ENCODE measurements at places on chromosomes 7 and 10.

- no peaks in the 10 kb centered on the region for H3K27me3 ChIP-seq
- H3K4me3 ChIP-seq: no peak overlapping the region
- no peak overlapping the region for H3K27ac ChIP-seq
- no peak for DNase-seq
- H3K4me1 ChIP-seq: no peaks in the 10 kb centered on the region
These were observed 146.8 kb downstream of the FZD1 start for GRCh38 chr7:91411060-91411459.

- H3K4me3 ChIP-seq: peak overlapping the region; percentile 90
- H3K4me1 ChIP-seq: peaks cover 51% of the 10 kb centered on the region
- H3K27me3 ChIP-seq: peaks cover 7% of the 10 kb centered on the region
- peaks cover 13% of the 10 kb centered on the region for H3K36me3 ChIP-seq
These were observed 1.1 kb downstream of the SNX13 start for GRCh38 chr7:17939211-17939605.

DNA sequence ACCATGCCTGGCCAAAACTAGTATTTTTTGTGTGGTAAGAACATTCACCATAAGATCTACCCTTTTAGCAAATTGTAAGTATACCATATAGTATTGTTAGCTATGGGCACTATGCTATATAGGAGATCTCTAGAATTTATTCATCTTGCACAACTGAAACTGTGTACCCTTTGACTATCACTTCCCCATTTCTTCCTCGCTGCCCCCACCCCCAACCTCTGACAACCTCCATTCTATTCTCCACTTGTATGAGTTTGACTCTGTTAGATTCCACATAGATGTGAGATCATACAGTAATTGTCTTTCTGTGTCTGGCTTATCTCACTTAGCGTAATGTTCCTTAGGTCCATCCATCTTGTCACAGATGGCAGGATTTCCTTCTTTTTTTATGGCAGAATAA is 3.6 kb downstream of the CASP7 start:
- H3K4me1 ChIP-seq: peaks cover 48% of the 10 kb centered on the region
- H3K4me3 ChIP-seq: no peak overlapping the region
- no peak for DNase-seq
- H3K27me3 ChIP-seq: peaks cover 4% of the 10 kb centered on the region

GRCh38 chr7:101519324-101520023 is 109.6 kb downstream of the MYL10 start:
- no peaks in the 10 kb centered on the region for H3K4me1 ChIP-seq
- DNase-seq: no peak
- H3K36me3 ChIP-seq: no peaks in the 10 kb centered on the region
- H3K27ac ChIP-seq: no peak overlapping the region

DNA sequence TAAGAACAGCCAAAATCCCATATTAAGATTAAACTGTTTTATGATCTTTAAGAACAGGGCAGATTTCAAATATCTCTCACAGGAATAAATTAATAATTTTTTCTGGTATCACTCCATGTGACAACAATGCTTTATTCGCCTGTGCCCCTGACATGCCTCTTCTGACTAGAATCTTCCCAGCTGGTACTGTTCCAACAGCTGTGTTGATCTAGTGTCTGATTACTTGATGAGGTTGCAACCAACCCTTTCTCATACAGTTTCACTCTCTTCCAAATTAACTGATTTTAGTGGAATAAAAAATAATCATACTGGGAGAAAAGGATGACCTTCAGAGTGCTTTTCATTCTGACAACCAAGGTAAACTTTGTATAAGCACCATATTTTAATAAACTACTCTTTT is 151.9 kb downstream of the CHRM2 start:
- no peak overlapping the region for H3K4me3 ChIP-seq
- no peaks in the 10 kb centered on the region for H3K27me3 ChIP-seq
- H3K27ac ChIP-seq: no peak overlapping the region
- H3K36me3 ChIP-seq: no peaks in the 10 kb centered on the region
- no peaks in the 10 kb centered on the region for H3K4me1 ChIP-seq

DNA sequence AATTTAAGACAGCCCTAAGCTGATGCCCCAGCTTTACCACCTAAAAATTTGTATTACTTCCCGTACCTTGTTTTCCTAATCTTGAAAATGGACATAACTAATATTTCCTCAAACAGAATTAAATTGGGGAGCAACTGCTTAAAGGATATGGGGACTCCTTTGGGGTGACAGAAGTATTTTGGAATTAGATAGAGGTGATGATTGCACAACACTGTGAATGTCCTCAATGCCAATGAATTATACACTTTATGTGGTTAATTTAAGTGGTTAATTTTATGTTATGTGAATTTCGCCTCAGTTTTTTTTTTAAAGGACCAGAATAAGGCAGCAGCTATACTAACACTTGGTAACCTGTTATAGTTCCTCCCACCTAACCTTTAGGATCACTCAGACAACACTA is 19.9 kb upstream of the NPFFR1 start:
- no peak for DNase-seq
- H3K4me1 ChIP-seq: no peaks in the 10 kb centered on the region
- H3K27me3 ChIP-seq: no peaks in the 10 kb centered on the region
- H3K36me3 ChIP-seq: no peaks in the 10 kb centered on the region

DNA sequence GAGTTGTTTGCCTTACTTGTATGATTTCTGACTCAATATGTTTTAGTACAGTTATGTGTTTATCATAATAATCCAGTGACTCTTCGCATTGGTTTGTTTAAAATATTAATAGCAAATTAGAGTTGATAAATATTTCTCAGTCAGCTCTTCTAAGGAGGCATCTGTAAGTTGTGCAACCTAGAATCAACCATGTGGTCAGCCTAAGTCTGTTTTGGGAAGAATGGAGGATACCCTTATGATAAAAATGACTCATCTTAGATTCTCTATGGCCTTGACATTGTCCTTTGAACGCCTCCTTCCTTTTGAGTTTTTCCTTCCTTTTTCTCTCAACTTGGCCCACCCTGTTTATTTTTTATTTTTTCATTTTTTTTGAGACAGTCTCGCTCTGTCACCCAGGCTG is 18.8 kb downstream of the DNAJC9 start:
- DNase-seq: no peak
- H3K27ac ChIP-seq: no peak overlapping the region
- no peak overlapping the region for H3K4me3 ChIP-seq
- H3K36me3 ChIP-seq: peaks cover 19% of the 10 kb centered on the region
- H3K27me3 ChIP-seq: no peaks in the 10 kb centered on the region
- no peaks in the 10 kb centered on the region for H3K4me1 ChIP-seq

DNA sequence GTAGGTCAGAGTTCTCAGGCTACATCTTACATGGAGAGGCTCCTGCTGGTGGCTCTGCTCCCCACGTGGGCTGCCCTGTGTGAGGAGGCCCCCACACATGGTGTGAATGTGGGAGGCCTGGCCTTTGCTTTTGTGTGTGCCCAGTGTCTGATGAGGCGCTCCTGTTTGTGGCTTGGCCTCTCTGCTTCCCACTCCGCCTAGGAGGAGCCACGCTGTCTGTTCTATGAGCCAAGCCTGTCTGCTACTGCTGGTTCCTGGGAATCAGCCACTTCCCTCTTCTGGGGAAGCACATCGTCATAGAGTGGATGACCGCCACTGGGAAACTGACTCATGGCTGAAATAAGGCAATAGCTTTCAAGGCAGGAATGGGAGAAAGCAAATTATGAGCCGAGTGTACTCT is 87.1 kb downstream of the CYP26A1 start:
- no peaks in the 10 kb centered on the region for H3K4me1 ChIP-seq
- no peaks in the 10 kb centered on the region for H3K36me3 ChIP-seq
- no peak overlapping the region for H3K4me3 ChIP-seq
- H3K27ac ChIP-seq: no peak overlapping the region

- no peak overlapping the region for H3K4me3 ChIP-seq
- H3K36me3 ChIP-seq: no peaks in the 10 kb centered on the region
- H3K27me3 ChIP-seq: no peaks in the 10 kb centered on the region
- no peaks in the 10 kb centered on the region for H3K4me1 ChIP-seq
- H3K27ac ChIP-seq: no peak overlapping the region
- DNase-seq: no peak
These were observed 34.1 kb upstream of the MALRD1 start for GRCh38 chr10:19014498-19014897.

GRCh38 chr10:100615241-100615640 is 79.5 kb downstream of the HIF1AN start:
- H3K4me1 ChIP-seq: no peaks in the 10 kb centered on the region
- H3K27ac ChIP-seq: no peak overlapping the region
- DNase-seq: no peak
- no peak overlapping the region for H3K4me3 ChIP-seq
- H3K36me3 ChIP-seq: no peaks in the 10 kb centered on the region

DNA sequence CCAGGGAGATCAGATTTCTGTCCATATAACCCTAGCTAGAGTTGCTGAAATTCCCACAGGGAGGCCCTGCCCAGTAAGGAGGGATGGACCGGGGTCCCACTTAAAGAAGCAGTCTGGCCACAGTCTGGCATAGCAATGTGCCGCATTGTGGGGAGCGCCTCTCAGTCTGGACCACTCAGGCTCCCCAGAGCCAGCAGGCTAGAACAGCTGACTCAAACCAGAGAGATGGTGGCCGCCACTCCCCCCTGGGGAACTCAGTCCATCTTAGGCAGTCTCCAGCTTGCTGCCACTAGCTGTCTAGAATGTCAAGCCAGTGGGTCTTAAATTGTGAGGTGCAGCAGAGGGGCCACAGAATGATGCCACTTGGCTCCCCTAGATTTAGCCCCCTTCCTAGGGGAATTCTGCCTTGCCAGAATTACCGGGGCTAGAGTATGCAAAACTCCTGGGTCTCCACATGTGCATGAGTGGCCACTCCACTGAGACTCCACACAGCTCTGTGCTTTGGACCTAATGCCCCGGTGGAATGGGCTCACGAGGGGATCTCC is 133.3 kb upstream of the LANCL2 start:
- H3K4me1 ChIP-seq: no peaks in the 10 kb centered on the region
- no peak overlapping the region for H3K27ac ChIP-seq
- H3K36me3 ChIP-seq: no peaks in the 10 kb centered on the region
- peaks cover 11% of the 10 kb centered on the region for H3K27me3 ChIP-seq
- no peak for DNase-seq
- no peak overlapping the region for H3K4me3 ChIP-seq

DNA sequence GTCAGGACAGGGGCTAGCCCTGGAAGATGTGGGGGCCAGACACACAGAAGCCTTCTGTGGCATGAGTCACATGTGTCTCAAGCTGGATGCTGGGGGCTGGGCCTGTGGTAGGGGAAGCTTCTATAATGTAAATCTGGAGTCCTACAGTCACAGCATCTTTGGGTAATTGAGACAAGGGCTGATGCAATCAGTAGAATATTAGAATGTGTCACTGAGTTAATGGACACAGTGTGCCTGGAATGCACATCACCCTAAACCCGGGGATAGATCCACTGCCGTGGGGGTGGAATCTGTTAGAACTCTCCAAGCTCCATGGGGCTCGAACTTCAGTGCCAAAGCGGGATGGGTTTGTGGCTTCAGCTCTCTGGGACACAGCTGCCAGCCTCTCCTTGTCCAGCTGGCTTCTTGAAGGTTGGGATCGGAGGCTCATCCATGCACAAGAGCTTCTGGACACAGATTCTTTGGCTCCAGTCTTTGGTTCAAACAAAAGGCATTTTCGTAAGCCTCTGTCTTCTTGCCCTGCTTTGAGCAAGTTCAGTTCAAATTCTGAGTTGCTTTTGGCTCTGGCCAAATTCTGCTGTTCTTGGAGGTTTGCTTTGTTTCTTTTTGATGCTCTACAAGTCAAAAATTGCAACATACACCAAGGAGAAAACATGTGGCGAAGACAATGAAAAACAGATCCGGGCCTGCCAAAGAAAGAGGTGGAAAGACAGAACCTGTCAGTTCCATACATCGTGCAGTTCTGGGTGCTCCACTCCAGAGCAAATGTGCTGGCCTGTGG is 194.8 kb upstream of the ZNF32 start:
- DNase-seq: no peak
- peaks cover 22% of the 10 kb centered on the region for H3K27me3 ChIP-seq
- no peak overlapping the region for H3K4me3 ChIP-seq
- no peaks in the 10 kb centered on the region for H3K36me3 ChIP-seq
- peaks cover 29% of the 10 kb centered on the region for H3K4me1 ChIP-seq

DNA sequence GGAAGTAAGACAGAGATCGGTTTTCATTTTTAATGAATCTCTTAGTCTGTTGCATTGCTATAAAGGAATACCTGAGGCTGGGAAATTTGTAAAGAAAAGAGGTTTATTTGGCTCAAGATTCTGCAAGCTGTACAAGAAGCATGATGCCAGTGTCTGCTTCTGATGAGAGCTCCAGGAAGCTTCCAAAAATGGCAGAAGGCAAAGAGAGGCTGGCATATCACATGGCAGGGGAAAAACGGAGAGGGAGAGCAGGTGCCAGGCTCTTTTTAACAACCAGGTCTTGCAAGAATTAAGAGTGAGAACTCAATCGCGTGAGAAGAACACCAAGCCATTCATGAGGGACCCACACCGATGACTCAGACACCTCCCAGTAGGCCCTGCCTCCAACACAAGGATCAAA is 125.0 kb upstream of the THSD7A start:
- no peak overlapping the region for H3K27ac ChIP-seq
- H3K4me3 ChIP-seq: no peak overlapping the region
- H3K27me3 ChIP-seq: no peaks in the 10 kb centered on the region
- no peaks in the 10 kb centered on the region for H3K4me1 ChIP-seq
- H3K36me3 ChIP-seq: no peaks in the 10 kb centered on the region

DNA sequence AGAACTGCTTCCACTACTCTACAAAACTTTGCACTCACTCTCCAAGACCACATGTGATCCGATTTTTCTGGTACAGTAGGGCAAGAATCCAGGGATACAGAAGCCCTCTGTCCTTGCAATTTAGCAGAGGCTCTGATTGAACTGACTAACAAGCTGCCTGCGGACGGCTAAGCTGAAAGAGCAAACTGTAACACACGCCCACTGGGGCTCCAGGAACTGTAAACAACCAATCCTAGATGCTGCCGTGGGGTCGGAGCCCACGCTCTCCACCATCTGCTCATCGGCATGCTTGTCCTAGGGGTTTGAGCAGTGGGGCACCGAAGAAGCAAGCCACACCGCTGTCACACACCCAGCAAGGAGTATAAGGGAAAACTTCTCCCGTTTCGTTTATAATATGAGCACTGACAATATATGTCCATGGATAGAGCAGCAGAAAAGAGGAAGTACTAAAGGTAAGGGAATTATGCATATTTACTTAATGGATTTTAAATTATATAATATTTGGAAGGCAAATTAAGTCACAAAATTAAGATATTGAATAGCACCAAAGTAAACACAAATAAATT is 634.4 kb upstream of the POT1 start:
- H3K27me3 ChIP-seq: no peaks in the 10 kb centered on the region
- no peak for DNase-seq
- H3K4me3 ChIP-seq: no peak overlapping the region
- no peak overlapping the region for H3K27ac ChIP-seq

GRCh38 chr10:92848037-92848440 is 281 bp upstream of the EXOC6 start:
- no peak for DNase-seq
- peaks cover 39% of the 10 kb centered on the region for H3K4me1 ChIP-seq
- H3K27ac ChIP-seq: peak overlapping the region; percentile 92

DNA sequence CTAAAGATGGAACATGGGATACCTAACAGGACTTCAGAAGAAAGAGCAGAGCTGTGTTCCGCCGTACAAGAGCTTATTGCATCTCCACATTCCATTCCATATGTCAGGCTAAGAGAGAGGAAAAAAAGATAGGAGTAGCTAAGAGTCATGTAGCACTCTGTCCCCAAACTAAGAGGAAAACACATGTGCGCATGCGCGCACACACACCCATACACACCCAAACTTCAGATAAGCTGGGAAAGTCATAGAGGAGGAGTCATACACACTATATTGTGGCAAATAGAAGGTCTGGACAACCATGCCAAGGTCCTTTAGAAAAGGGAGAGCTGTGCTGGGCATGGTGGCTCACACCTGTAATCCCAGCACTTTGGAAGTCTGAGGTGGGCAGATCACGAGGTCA is 132.4 kb downstream of the RAB11FIP2 start:
- H3K27me3 ChIP-seq: no peaks in the 10 kb centered on the region
- no peaks in the 10 kb centered on the region for H3K4me1 ChIP-seq
- H3K27ac ChIP-seq: no peak overlapping the region
